ENCODE measurements at places on chromosomes 3 and 15.

DNA sequence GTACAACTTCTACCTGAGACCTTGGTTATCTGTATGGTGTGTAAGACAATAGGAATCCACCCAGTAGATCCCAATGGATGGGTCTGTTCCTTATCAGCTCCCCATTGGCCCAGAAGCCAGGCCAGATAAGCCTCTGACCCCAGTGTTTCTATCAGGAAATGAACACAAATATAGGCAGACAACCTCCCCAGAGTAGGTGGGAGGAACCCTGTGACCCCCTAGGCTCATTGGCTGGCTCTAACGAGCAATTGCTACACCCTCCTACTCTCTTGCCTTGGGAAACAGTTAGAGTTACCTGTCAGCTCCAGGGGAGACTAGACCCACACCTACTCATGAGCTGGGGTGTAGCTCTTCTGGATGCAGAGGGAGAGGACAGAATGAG, 299.9 kb downstream of the UACA start:
- no peak for DNase-seq

- no peak for DNase-seq
These were observed 266.9 kb upstream of the IGF1R start for GRCh38 chr15:98381446-98381845.

DNA sequence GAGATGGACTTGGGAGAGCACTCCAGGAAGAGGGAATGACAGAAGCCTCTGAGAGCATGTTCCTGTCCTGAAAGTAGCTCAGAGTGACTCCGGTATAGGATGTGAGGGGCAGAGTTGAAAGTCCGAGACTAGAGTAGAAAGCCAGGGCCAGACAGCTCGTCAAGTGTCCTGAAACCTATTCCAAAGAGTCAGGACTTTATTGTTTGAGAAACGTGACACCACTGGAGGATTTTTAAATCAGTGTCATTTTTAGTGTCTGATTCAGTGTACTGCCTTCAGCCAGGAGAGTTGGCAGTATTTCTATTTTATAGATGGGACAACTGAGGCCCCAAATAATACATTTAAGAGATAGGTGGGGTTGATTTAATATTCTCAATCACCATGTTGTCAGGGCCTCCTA, 1.6 kb upstream of the RBMS3 start:
- DNase-seq = no peak

- no peak for DNase-seq
These were observed 187.2 kb upstream of the NR2E3 start for GRCh38 chr15:71623111-71623510.

DNA sequence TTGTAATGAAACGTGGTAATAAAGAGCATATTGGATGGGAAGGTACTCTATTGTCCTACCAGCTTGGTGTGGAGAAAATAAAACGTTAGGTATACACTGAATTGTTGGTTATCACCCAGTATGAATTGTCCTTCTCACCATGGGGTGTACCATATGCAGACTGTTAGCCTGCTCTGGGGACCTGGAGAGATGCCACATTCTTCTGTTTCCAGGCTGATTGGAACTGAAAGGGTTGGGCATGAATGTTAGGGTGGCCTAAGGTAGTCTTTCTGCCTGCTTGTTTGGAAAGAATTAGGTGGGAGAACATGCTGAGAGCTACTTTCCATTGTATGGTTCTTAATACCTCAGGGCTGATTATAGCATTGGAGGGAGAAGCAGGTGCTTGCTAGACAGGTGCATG, 340.6 kb downstream of the PTPRG start:
- DNase-seq = no peak

GRCh38 chr15:81758818-81759284, 287.0 kb downstream of the MEX3B start:
- DNase-seq = no peak

DNA sequence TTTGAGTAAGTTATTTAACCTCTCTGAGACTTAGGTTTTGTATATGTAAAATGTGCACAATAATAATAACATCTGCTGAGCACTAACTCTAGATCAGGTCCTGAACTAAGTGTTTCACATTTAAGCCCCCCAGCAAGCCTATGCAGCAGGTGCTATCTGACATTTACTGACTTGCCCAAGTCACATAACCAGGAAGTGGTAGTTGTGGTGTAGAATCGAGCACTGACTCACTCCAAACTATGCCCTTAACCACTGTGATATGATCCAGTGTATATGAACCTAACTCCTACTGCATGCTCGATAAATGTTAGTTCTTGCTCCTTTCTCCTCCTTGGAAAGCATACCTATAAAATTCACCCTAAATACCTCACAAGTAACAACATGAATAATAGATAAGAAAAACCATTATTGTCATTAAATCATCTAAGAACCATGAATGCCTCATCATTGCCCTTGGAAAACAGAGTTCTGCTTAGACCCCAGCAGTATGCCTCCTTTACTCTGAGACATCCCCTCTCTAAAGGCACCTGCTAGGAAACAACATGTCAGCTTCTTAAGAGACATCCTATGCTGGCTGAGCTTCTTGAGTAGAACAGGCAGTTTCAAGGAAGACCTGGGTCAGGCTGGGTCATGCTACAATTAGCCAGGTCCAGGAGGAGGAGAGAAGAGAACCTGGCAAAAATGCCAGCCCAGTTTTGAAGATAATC, 3.0 kb upstream of the SHC4 start:
- peak; percentile 78 for DNase-seq

DNA sequence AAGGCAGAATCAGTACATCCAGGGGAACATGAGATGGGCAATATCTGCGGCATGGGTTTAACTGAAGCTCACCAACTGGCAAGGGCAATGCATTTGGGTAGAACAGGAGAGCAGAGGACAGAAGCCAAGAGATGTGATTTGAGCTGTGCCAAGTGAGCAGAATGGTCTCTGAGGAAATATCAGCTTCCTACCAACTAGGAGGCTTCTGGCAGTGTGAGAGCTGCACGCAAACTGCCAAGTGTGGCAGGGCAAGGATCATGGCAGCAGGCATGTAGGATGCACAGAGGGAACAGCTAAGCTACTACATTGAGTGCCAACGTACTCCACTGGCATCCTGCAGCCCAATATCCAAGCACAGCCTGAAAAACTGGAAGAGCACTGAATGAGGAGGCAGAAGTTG, 1036.5 kb downstream of the TUSC7 start:
- no peak for DNase-seq

GRCh38 chr3:15903164-15903563, 105.4 kb upstream of the ANKRD28 start:
- DNase-seq = peak; percentile 18

- no peak for DNase-seq
These were observed 39.5 kb downstream of the TCF12 start for GRCh38 chr15:56957812-56958406.

GRCh38 chr3:69012800-69013252, 658 bp downstream of the EOGT start:
- DNase-seq = peak; percentile 59

GRCh38 chr3:180375831-180376230, 226.1 kb upstream of the TTC14 start:
- DNase-seq = no peak

DNA sequence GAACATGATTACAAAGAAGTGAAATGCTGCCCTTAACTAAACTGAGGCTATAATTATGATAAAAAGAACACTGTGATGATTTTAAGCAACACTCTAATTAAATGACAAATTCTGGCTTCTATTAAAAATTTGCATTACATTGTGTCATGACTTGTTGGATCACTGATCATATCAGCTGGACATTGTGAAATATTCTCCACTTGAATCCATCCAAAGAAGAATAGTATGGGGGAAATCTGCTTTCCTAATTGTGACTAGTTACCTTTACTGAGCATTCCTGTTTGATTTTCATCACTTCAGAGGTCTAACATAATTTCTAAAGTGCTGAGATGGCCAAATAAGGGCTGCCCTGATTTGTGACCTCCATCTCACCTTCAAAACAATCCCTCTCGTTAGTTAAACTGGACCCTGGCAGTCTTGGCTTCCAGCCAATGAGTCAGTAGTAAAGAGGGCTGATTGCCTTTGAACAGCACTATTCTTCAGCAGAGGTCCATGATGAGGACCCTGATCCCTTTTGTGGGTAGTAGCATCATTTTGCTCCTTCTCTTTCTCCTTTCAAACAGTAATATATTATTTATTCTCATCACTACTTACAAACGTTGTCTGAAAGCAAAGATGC, 53.5 kb upstream of the LEKR1 start:
- DNase-seq = peak; percentile 41

GRCh38 chr3:48859206-48859605, 11.5 kb upstream of the PRKAR2A start:
- DNase-seq = no peak

DNA sequence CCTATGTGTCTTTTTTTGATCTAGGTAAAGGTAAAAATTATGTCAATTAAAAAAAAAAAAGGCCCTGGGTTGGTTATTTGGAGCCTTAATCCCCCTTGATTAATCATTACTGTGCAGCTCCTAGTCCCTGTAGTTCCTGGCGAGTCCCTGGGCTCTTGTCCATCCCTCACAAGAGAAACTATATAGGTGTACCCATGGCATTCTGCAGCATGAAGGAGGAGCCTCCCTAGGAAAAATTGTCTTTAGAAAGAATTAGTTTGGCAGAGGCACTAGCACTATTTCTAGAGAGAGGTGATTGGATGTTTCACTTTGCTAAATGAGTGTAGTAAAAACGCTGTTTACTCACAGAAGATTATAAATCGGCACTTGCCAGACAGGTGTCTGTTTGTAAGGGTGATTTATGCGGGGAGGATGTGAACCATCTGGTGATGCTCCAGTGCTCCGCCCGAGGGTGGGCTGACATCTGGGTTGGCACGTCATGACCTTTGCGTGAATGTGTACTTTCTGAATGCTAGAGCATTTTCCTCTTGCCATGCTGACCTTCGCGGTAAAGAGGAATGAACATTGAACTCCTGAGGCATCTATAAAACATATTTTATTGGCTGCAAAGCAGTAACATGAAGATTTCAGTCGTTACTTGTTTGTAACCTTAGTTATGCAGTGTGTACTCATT, 12.6 kb downstream of the PLCL2 start:
- peak; percentile 87 for DNase-seq

DNA sequence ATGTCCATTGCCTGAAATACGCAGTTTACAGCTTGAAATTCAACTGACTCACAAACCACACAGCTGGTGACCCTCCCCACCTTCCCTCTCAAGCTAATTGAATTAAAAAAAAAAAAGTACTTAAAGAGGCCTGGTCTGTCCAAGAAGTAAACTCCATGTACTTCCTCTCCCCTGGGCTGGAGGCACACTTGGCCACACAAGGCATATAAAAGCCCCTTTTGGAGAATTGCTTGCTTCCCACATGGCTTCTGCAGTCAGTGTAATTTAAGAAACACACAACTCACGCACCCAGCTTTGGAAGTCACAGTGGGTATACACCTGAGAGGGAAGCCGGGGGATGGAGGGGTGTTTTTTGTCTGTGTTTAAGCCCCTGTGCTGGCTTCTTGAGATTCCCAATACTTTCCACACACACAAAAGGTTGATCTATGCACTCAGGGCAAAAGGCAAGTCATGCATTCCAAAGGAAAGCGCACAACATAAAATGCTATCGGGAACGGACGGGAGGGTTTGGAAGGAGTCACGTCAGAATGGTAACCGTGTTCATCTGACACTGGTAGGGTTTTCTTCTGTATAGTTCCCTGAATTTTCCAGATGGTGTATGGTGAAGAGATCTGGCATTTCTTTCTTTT, 106.6 kb upstream of the ALDH1A3 start:
- DNase-seq = no peak

DNA sequence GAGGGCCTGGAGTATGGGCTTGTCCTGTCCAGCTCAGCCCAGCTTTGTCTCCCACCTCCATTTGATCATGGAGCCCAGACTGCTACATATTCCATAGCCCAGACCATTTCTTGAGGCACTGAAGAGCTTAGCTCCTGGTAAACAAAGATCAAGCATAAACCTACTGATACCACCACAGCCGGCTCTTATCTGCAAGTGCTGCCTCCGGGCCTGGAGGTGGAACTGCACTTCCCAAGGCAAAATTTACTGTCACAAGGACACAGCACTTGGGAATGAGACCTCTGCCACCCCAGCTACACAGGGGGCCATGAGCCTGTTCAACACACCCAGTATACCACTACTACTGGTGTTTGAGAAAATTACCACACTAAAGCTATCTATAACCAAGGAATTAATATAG, 53.7 kb upstream of the PLSCR5 start:
- no peak for DNase-seq

DNA sequence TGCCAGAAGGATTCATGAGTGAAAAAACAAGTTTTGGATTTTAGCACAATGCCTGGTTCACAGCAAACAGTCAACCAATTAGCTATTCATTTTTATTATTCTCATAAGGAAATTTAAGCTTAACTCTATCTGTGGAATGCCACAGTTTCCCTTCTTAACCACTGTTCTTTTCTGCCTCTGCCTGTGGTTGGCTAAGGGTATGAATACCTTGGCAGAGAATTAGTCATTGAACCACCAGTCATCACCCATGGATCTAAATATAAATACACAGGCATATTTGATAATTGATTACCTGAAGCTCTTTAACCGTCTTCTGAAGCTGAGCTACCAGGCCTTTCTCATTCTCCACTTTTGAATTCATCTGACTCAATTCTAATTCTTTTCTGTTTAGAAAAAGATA, 79.9 kb downstream of the MYH15 start:
- DNase-seq = no peak

DNA sequence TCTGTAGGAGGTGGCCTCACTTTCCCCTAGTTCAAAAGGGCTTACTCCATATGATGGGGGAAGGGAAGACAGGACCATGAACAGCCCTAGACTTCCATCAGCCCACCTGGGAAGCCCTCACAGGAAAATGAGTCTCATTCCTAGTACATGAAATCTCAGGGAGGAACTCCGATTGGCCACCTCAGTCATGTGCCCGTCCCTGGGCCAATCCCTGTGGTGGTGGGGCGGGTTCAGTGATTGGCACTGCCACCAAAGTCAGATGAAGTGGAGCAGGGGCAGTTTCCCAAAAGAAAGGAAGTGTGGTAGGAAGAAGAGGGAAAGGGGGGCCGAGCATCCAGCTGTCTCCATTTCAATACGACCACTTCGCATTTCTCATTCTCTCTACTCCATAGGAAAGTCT, 25.9 kb upstream of the GP9 start:
- DNase-seq = no peak

DNA sequence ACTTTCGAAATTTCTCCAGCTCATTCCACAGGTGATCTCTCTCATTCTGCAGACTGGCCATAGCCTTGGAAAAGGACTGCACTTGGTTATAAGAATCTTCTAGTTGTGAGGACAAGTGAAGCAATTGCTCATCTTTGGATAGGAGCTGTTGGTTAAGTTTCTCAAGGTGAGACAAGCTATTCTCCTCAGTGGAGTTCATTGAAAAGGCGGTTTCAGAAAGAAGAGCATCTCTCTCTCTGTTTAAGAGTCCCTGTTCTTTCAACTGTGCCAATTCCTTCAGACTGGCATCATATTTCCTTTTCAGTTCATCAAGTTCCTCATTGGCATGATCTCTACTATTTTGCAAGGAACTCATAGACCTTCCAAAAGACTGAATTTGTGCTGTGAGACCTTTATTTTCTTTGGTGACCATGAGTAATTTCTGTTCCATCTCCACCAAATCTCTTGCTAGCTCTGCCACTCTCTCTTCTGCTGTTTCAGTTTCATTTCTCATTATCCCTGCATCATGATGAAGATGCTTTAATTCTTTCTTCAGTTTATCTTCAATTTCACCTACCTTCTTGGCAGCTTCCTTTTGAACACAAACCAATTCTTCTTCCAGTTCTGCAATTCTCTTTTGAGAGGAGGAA, 30.2 kb upstream of the HCLS1 start:
- DNase-seq = no peak
